ENCODE measurements at places on chromosomes 6 and 20. TPM values are rescaled to one million over a fixed set of nuclear protein-coding genes. Genes with fewer than 3 reads are reported as not detected.

- no peak for ATAC-seq
Observed at GRCh38 chr20:36128463-36129159, 25.9 kb upstream of the EPB41L1 start.

Gene MYL9
- total RNA-seq, result 28.8 TPM

GRCh38 chr6:46129629-46130511, at the start of gene ENPP4:
Gene ENPP4 (plus strand): TSS chr6:46129989. CDS start chr6:46139584, 9,595 bp downstream.
- ATAC-seq, result peak; percentile 100

DNA sequence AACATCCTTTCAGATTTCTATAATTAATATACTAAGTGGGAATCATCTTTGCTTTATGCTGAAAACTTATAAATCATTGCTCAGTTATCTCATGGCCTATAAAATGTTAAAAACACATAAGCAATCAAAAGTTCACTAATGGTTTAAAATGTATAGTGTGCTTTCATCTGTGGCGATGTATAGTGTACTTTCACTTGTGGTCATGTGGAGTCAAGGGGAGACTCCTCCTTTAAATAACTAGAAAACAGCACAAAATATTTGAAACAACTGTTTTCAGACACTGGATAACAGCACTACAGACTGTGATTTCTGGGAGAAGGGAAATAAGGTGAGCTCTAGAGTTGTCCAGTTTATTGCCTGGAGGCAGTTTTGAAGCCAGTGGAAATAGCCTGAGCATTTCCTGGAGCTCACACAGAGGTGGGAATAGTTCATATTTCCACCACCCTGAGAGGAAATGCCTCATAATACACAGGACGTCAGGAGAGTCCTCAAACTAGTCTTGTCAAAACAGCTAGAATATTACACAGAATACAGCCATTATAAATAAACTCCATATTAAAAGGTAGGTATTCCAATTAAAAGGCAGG, 89.4 kb downstream of the CEP162 start:
- no peak for ATAC-seq

Gene DEFB132
- not detected for total RNA-seq

Measured in esophagus mucosa (tissue), 1 donor.